Activated gamma-delta T cell treated with anti-CD3 and anti-CD28 coated beads, Interleukin-2, amount 50 U/mL, for 16 hours (primary cell): ENCODE measurements at places on chromosomes 2 and 18.

DNA sequence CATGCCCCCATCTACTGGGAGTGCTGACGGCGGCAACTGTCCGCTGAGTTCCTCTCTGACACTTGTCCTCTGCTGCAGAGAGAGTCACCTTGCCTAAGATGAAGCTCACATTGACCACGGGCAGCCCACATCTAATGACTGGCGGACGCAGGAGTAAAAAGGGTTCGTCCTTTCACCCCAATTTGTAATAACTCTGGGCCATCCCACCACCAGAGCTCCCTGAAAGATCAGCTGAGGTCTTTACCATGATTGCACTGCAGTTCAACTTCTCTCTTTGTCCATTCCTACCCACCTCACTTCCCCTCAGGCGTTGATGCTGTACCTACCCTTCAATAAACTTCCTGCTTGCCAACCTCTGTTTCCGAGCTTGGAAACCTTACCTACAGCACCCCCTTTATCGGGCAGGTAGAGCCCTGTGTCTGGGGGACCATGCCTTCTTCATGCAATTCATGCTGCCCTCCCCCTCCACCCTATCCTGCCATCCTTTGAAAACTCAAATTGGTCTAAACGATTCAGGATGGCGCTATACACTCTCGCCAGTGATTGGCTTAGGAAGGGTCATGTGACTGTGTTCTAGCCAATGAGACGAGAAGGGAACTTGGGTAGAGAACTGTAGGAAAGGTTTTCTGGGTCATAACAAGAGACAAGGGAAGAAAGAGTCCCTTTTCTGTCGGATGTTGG is 10.3 kb upstream of the B3GNT2 start:
- DNase-seq = no peak

GRCh38 chr2:217193431-217194340 is 333.8 kb upstream of the TNP1 start:
- no peak for DNase-seq

DNA sequence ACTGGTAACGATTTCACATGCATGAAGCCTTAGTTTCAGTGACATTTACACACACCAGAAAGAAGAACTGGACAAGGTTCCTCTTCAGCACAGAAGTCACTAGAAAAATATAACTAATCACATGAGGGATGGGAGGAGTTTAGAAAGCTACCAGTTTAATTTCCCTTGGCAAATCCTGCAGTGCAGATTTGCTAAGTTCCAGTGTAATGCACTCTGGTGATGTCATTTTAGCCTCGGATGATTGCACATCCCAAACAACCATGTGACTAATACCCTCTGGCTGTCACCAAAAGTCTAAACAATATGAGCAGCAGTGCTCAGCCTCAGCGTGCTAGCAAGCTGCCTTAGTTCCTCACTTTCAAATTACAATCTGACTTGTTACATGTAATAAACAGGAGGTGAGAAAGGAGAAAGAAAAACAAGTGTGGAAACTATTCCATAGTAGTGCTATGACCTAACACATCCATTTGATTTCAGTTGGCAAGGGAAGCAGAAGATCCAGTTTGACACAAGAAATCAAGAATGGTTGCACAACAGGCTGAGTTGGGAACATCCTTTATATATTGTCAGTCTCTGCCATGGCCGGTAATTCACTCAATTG is 35.3 kb upstream of the PPP1CB start:
- no peak for DNase-seq

DNA sequence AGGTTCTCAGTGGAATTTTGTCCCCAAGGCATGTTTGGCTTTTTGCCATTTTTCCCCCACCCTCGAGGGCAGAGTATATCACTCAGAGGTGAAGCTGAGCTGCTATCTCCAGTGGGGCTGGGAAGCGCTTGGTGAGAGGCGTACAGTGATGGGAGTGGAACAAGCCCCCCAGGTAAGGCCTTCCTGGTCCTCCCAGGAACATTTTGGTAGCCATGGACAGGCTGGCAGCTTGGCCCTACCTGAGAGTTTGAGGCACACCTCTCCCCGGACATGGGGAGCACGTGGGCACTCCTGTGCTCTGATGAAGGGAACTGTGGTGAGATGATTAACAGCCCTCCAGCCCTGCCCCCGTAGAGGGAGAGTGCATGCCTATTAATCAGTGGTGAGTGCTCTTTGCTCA is 99.3 kb downstream of the C1QL2 start:
- DNase-seq = no peak

DNA sequence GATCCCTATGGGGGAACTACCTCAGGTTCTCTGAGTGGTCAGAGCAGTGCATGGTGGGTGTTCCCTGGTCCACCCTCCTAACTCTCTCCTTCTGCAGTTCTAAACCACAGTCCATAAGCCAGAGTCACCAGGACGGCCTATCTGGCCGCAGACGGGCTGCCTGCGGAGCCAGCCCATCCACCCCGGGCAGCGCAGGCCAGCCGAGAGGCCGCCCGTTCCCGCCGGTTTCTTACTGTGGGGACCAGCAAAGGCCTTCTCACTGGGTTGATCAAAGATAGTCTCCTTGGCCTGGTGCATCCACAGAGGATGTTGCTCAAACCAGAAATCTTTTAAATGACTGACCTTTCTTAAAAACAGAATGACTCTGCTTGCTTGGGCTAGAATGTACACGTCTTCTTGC is 9.6 kb upstream of the CHST10 start:
- DNase-seq = no peak

GRCh38 chr2:28352104-28352503 is 40.6 kb upstream of the FOSL2 start:
- DNase-seq = no peak

DNA sequence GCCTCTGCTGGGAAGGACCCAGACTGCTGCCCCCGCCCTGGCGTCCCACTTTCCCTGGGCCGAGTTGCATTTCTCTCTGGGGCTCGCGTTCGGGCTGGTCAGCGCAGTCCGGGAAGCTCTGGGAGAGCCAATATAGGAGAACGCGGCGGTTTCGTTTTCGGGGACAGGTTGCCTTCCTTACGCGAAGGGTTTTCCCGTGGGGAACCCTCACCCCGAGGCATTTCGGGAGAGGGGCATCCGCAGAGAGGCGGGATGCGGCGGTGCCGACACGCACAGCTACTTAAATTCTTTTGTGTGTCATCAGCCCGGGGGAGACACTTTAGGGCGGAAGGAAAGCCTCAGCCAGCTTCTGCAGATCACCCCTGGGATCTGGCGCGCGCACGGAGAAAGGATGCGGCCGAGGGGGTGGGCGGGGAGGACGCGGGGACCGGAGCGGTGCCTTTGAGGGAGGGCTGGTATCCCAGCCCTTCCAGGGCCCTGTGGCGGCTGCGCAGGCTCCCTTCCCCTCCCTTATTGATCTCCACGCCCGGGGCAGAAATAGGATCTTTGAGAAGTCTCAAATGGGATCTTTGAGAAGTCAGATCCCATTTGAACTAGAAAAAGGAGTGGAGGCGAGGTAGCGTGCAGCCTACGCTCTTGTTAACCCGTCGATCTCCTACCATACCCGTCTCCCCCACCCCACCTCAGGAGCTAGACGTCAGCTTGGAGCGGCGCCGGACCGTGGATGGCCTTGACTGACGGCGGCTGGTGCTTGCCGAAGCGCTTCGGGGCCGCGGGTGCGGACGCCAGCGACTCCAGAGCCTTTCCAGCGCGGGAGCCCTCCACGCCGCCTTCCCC is 1.2 kb downstream of the GATA6 start:
- no peak for DNase-seq

DNA sequence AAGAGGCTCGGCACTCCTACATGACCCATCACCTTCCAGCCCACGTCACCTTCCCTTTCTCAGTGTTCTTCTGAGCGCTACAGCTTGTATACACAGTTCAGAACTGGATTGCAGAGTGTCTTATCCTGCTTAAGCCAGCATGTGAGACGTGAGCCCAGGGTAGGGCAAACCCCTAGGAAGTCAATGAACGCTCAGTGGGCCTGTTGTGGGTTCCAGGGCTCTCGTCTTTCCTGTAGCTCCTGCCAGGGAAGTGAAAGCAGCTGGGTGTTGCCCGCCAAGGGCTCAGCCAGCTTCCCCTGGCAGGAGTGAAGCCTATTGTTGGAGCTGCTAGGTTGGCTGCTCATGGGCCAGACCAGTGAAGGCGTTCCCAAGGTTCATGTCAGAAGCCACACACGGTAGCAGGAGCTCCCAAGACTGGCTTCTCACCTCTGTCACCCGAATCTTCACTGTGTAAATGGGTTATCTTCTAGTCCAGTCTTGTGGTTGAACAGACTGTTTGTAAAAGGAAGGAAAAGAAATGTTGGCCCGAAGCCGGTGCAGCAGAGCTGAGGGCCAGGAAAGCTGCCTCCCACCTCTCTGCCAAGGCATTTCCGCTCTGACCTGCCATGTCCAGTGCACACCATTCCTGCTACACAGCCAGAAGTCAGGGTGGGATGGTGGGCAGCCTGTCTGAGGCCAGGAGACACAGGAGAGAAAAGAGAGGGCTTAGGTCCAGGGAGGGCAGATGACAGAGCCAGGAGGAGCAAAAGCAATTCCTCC is 69.6 kb upstream of the RMDN2 start:
- DNase-seq = no peak

DNA sequence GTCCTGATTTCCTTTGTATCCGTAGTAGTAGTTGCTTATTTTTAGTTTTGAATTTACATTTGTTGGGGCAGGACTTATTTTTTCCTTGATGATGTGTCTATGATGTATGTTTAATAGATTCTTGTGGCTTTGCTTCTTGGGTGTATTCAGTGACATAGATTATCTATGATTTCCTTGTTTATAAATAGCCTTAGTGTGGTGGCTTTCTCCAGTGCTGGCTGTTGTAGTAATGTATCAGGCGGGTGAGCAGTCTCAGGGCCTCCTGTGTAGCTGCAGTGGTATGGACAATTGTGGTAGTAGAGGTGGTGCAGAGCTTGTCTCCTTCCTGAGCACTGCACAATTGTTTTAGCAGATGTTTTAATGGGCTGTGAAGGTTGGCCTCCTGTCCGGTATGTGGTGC is 60.5 kb downstream of the SMCHD1 start:
- DNase-seq = no peak

GRCh38 chr18:40152859-40153258 is 1802.2 kb upstream of the PIK3C3 start:
- no peak for DNase-seq

GRCh38 chr2:216519154-216519762 is 20.6 kb downstream of the RPL37A start:
- DNase-seq = peak; percentile 30

DNA sequence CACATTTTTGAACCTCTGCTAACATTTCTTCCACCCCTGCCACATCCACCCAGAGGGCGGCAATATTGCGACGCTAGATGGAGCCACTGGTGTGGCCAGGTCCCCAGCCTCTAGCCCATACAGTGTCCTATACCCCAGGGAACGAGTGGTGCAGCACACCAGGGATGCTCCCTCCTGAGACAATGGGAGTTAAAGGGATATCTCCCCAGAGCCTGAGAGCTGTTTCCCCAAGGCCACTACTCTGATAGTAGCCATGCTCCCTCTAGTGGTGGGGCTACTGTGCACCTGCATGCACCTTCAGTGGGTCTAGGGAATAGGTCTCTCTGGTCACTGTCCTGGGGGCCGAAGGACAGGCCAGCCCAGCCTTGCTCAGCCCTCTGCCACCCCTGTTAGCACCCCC is 336.4 kb upstream of the FSHR start:
- DNase-seq = no peak

DNA sequence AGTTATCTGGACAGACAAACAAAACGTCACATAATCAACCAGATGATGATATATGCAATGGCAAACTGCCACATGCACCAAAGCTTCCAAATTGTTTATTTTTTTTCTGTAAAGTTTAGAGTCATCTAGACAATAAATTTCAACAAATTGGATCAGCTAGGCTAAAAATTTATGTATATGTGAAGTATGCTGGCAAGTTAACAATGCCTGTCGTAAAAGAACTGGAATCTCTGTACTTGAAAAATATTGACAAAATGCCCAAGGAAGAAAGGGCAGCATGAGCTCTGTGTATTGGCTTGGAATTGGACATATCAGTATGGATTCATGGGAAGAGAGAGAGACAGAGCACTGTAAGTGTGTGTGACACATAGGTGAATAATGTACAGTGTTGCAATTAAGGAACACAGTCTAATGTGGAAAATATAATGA is 309.8 kb downstream of the ERBB4 start:
- DNase-seq = no peak

GRCh38 chr2:78309460-78309859 is 716.0 kb upstream of the REG3G start:
- DNase-seq = no peak

DNA sequence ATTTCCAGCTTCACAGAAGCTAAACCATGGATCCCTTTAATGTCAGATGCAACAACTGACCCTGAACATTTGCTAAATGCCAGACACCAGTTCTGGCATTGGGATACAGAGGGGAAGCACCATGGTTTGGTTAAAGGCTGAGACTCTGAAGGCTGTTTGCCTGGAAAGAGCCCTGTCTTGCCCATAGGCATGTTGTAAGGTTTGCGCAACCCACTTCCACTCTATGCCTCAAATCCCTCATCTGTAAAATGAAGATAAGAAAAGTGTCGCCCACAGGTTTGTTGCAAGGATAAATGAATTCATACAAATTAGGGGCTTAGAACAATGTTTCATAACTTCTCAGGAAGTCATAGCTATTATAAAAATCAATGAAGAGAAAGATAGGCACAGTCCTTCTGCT is 380.9 kb upstream of the GYPC start:
- DNase-seq = no peak

- DNase-seq = no peak
These were observed 18.2 kb downstream of the FHOD3 start for GRCh38 chr18:36315736-36316135.

DNA sequence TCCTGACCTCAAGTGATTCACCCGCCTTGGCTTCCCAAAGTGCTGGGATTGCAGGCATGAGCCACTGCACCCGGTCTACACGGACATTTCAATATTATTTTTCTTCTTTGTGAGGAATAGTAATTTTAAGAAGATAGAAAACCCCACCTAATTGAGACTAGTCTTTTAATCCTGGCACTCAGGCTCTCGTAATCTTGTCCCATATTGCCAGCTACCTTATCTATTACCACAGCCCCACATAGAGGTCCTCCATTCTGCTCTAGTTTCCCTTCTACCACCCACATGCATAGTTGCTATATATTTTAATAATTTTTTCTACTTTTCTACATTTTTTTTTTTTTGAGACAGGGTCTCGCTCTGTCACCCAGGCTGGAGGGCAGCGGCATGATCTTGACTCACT is 9.5 kb upstream of the USP14 start:
- DNase-seq = no peak

DNA sequence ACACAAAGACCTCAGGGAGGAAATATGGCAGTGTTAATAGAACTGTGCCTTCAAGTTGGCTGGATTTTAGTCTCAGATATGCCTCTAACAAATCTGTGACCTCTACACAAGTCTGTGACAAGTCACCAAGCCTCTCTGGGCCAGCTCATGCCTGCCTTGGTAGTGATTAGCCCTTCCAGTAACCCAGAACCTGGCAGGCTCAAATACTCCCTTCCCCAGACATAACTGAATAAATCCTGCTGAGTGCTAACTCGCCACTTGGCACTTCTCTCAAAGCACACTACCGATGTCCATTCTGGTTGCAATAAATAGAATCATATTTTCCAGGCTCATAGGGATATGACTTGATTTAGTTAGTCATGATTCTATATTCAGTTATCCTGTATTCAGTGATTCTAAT is 15.3 kb upstream of the THSD7B start:
- DNase-seq = no peak
